ENCODE measurements at places on chromosomes 2 and 18. TPM values are rescaled to one million over a fixed set of nuclear protein-coding genes. Genes with fewer than 3 reads are reported as not detected.

The CENPA gene
- total RNA-seq, result 2.6 TPM

The ACOXL gene
- not detected for total RNA-seq

The TMEM182 gene
- 5.1 TPM for total RNA-seq

The NYAP2 gene
- total RNA-seq, result not detected

The LGALSL gene
- total RNA-seq, result 26.3 TPM

The POTEC gene
- total RNA-seq, result not detected

The OTOF gene
- total RNA-seq, result not detected

The B3GNT7 gene
- 1.9 TPM for total RNA-seq

The MARCHF4 gene
- 1.4 TPM for total RNA-seq

The CACNB4 gene
- 6.0 TPM for total RNA-seq

The CRIM1 gene
- 184 TPM for total RNA-seq

The GPATCH11 gene
- total RNA-seq, result 9.0 TPM

The GATA6 gene
- total RNA-seq, result 13.1 TPM

The HDAC4 gene
- total RNA-seq, result 27.0 TPM

DNA sequence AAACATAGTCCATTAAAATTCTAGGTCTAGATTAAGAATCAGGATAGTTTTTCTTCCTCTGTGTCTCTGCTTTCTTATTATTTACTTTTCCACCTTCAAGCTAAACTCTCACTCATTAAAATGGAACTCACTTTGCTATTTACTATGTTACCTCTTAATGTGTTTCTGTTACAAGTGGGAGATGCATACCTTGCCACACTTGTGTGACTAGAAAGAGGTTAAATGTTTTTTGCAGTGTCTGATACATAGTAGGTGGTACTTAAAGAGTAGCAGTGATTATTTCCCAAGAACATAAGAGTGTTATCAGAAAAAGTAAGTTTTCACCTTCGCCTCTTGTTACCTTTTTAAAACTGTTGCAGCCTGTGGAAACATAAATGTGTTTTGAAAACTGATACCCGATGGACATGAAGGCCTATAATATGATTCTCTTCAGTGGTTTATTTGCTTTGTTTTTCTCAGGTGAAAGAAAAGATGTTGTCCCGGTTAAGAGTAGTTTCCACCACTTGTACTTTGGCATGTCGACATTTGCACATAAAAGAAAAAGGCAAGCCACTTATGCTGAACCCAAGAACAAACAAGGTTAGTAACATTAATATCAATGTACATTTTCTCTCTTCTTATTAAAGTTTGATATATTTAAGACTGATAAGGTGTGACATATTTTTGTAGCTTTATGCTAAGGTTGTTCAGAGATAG, 16.6 kb downstream of the ME2 start:
- DNase-seq, result no peak

DNA sequence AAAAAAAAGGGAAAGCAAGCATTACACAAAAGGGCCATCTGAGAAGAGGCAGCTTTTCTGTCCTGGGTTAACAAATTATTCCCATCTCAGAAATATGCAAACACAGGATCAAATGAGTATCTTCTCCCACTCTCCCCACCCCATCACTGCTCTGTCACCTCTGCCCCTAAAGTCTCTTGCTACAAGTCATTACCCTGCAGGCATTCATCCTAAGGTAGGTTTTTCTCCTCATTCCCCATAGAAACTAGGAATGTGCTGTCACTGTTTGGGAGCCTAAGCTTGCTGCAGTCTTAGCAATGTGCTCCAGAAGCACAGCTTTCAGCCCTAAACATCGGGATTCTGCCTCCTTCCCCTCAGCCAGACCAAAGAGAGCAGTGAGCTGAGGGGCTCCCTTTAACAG, 3.6 kb downstream of the LRRTM1 start:
- DNase-seq, result no peak

- DNase-seq, result no peak
These were observed 30.3 kb upstream of the CABLES1 start for GRCh38 chr18:23105030-23105429.

DNA sequence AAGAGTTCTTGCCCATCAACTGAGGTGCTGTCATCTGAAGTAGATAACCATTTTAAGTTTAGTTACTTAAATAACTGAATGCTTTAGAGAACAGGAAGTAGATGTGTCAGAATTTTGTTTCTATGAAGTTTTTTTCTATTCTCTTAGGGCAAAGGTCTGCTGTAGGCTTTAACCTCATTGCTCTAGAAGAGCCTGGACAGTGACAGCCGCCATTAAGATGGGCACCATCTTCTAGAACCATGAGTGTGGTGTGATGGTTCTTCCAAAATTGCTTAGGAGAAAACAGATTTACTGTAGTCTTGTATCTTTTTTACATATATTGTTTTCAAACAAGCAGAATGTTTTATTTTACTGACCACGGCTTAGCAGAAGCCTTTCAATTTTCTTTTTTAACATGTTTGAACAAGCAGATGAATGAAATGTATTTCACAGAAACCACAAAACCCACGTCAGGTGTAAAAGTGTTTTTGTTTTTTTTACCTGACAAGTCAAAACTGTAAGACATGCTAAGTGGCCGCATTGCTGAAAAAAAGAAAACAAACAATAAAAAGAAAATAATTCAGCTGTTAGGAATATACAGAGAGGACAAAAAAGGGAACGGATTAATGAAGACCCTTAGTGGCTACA, 77.9 kb downstream of the PRELID3A start:
- DNase-seq, result no peak

DNA sequence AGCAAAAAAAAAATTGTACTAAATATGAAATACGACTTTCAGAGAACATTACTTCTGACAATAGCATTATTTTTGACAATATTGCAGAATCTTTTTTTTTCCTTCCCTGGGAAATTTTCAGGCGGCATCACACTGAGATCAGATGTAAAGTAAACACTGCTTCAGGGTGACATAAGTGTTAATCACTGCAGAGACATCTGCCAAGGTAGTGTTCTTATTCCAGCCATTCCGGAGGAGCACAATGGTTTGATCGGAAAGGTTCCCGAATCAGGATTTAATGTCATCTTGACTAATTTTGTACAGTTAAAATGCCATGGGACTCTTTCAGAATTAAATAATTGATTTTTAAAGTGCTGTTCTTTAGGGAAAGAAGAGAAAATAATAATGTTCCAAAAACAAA, 56.7 kb upstream of the ZNF236 start:
- no peak for DNase-seq

DNA sequence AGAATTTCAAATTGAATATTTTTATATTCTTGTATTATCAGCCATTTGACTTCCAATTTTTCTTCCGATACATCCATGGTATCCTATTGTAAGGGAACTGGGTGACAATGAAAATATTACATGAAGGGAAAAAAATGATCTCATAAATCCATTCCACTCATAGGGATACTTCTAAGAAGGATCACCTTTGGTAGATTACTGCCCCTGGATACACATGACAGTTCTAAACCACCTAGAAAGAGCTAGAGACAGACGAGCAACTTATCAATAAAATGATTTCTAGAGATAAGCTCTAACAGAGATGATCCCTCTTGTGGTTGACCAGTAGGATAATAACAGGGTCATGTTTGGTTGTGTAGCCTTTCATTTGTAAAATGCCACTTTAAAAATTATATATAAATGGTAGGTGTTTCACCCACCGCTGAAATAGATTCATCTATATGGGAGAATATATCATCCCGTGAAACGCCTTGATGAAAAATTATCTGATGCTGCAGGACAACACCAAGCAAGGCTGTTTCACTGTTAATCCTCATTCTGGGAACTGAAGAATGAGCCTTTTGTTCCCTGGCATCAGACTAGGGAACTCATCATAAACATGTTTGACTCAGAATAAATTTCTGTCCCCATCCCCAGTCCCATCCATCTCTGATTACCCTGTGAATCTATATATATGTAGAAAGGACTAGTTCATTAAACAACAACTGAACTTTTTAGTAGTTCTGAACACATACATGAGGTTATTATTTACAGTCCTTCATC, 180.0 kb downstream of the TCF4 start:
- DNase-seq, result no peak

DNA sequence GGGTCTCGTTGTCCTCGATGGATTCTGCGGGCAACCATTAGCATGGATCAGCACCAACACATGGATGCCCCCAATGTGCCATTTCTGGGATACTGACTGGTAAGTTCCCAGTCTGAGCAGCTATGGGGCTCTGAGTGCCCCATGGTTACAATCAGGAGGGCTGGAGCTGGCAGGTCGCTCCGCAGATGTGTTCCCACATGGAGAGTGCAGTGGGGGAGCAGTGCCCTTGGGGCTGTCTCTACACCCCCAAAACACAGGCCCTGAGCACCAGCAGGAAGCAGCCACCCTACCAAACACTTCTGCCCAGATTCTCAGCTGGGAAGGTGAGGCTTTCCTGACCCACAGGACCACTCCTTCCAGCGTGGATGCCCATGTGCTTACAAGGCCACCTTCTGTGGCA, 8.0 kb downstream of the NGEF start:
- DNase-seq, result peak; percentile 57

- no peak for DNase-seq
These were observed 54.0 kb upstream of the GPR75 start for GRCh38 chr2:53913721-53914120.

DNA sequence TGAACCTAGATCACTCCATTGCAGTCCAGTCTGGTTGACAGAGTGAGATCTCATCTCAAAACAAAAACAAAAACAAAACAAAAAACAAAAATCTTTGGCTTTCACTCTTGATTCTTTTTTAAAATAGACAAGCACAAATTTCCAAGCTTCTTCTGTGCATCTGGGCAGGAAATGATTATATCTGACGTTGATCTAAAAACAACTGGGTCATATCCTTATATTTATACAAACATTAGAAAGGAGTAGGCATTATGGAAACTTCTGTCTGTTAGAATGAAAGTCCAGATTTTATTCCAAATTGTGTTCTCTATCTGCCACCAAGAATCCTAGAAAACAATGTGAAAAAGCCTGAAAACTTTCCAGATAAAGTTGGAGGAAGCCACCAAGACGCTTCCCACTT, 26.2 kb upstream of the PMAIP1 start:
- DNase-seq, result no peak

DNA sequence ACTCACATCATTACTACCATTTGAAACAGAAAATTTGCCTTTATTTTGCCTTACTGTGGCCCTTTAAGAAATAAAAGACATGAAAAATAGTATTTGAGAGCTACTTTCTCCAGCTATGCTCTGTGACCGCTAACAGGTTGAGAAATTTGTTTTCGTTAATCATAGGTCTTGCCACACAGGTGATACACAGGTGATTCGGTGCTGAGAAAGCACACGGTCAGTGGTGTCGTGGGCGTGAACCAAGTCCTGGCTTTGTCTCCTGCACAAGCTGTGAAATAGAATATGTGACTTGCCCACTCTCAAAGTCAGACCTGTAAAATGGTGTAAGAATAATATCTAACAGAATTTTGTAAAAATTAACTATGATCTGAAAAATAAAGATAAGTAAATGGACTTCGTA, 155.3 kb upstream of the SLC39A10 start:
- DNase-seq, result no peak

- no peak for DNase-seq
These were observed 70.6 kb downstream of the CCDC178 start for GRCh38 chr18:33369711-33370449.

DNA sequence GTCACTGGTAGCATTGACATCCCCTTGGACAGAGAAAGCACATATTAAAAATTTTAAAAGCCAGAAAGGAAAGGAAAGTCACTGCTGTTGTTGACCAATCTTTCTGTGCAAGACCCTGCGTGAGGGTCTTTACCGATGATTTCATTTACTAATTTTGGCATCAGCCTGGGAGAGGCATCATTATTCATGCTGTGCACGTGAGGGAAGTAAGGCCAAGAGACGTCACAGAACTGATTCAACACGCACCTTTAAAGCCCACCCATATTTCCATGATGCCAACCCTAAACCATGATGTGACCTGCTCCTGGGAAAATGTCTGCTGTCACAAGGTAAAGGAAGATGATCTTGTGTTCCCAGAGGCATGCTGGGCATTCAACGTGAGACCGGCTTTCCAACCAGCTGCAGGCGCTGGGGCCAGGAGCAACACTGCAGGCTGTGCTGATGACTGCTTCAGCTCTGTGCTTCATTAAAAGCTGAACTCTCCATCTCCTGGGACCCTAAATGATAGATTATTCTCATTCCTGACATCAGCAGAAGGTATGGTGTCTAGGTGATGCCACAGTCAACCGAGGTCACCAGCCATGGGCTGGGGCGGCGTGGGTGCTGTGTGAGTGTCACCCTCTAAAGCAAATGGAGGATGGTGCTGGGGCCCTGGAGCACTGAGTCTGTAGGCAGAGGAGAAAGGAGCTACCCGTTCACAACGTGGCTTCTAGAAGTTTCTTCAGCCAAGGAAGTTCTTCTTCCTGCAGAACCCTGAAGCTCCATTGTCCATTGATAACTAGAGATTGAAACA, 53.9 kb downstream of the TMEM18 start:
- DNase-seq, result no peak

GRCh38 chr2:16071865-16072637, 131.7 kb downstream of the MYCN start:
- DNase-seq, result no peak

GRCh38 chr2:230903231-230904150, 21.6 kb downstream of the GPR55 start:
- peak; percentile 72 for DNase-seq

DNA sequence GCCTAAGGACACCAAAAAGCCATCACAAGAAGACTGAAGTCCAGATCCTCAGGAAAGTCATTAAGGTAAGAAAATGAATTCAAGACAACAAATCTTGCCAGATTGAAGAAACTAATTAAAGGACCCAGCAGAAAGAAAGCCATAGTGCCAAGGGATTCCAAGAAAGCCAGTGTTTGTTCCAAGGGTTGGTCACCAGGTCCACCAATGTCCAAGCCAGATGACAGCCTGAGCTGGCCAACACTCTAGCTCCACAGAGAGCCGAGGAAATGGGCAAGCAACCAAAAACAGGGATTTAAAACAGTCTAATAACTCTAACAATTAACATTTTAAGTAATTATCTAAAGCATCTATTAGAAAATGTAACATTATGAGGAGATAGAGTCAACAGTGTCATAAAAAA, 49.2 kb downstream of the DNER start:
- no peak for DNase-seq

DNA sequence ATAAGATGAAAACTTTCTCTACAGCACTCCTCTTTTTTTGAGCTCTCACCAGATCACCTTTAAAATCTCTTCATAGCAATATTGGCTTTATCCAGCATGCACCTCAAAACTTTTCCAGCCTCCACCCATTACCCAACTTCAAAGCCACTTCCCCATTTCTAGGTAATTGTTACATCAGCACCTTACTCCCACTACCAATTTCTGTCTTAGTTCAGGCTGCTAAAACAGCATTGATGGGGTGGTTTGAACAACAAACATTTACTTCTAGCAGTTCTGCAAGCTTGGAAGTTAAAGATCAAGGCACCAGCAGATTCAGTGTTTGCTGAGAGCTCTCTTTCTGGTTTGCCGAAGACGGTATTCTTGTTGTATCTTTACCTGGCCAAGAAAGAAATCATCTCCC, 114.0 kb upstream of the SLC39A10 start:
- DNase-seq, result no peak

Data from chondrocyte (in vitro differentiated cells).